Nephron progenitor cell (in vitro differentiated cells): ENCODE measurements at places on chromosomes 4 and X.

GRCh38 chrX:129900054-129900453 lies 5.9 kb upstream of the UTP14A start:
- peaks cover 10% of the 10 kb centered on the region for H3K27me3 ChIP-seq
- no peaks in the 10 kb centered on the region for H3K4me1 ChIP-seq
- no peak overlapping the region for H3K27ac ChIP-seq
- no peak overlapping the region for H3K4me3 ChIP-seq
- H3K36me3 ChIP-seq, result no peaks in the 10 kb centered on the region

- DNase-seq, result no peak
- H3K27me3 ChIP-seq, result no peaks in the 10 kb centered on the region
- no peaks in the 10 kb centered on the region for H3K4me1 ChIP-seq
These were observed 148.2 kb upstream of the FAT1 start for GRCh38 chr4:186871856-186872255.

DNA sequence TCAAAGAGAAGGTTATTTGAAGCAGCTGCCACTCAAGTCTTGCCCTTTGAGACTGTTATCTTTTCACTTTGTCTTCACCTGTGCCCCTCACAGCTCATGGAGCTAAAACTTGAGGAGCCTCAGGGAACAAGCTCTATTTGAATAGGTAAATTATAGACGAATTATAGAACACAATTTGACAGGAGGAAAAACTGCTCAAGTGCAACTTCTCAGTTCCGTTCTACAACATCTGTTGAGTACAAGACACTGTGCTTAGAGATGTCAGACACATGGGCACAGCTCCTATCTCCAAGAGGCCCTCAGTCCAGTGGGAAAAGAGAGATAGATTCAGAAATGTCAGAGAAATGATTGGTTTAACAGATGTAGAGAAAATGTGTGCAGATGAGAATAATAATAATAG lies 5.1 kb downstream of the PPP1R2C start:
- no peak overlapping the region for H3K27ac ChIP-seq
- H3K4me1 ChIP-seq, result no peaks in the 10 kb centered on the region
- peaks cover 3% of the 10 kb centered on the region for H3K27me3 ChIP-seq
- no peak for DNase-seq

- peak overlapping the region; percentile 49 for H3K27ac ChIP-seq
- H3K36me3 ChIP-seq, result peaks cover 6% of the 10 kb centered on the region
- no peak for DNase-seq
These were observed 225.1 kb upstream of the GPC4 start for GRCh38 chrX:133640161-133641015.

DNA sequence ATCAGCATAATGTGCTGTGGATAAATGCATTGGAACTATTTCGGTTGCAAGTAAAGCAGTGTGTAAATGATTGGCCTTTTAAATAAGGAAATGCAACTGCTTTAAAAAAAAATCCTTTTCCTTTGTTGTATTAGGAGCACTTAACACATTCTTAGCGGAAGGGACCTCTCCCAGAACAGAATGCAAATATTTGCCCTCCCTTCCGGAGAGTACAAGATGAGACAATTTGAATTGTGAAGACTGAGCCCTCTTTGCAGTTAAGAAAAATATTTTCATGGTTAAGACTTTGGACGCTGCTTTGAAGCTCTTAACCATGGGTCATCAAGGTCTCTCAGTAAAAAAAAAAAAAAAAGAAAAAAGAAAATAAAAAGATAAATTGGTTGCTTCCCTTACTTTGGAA lies 9.5 kb upstream of the NOX1 start:
- H3K4me3 ChIP-seq, result no peak overlapping the region
- no peaks in the 10 kb centered on the region for H3K27me3 ChIP-seq
- no peak overlapping the region for H3K27ac ChIP-seq

GRCh38 chrX:107574711-107575110 lies 53.6 kb upstream of the PRPS1 start:
- no peak overlapping the region for H3K4me3 ChIP-seq
- no peak for DNase-seq
- H3K36me3 ChIP-seq, result no peaks in the 10 kb centered on the region
- no peak overlapping the region for H3K27ac ChIP-seq
- no peaks in the 10 kb centered on the region for H3K27me3 ChIP-seq
- peaks cover 2% of the 10 kb centered on the region for H3K4me1 ChIP-seq

DNA sequence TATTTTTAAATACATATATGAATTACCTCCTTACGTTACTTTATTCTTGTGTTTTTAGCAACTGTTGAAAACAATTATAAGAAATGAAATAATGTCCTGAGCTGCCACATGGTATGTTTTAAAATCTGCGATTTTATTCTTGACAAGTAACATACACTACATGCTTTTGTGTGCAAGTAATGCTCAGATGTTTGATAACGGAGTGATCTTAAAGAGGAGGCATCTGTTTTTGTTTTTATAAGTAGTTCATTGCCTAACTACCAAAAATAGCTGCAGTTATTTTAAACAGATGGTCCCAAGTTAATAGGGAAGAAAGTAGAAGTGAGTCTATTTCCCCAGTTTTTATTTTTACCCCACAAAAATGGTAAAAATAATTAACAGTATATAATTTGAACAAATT lies 55.2 kb downstream of the GAB1 start:
- peaks cover 13% of the 10 kb centered on the region for H3K36me3 ChIP-seq
- peaks cover 50% of the 10 kb centered on the region for H3K4me1 ChIP-seq
- no peak overlapping the region for H3K27ac ChIP-seq
- no peak overlapping the region for H3K4me3 ChIP-seq

DNA sequence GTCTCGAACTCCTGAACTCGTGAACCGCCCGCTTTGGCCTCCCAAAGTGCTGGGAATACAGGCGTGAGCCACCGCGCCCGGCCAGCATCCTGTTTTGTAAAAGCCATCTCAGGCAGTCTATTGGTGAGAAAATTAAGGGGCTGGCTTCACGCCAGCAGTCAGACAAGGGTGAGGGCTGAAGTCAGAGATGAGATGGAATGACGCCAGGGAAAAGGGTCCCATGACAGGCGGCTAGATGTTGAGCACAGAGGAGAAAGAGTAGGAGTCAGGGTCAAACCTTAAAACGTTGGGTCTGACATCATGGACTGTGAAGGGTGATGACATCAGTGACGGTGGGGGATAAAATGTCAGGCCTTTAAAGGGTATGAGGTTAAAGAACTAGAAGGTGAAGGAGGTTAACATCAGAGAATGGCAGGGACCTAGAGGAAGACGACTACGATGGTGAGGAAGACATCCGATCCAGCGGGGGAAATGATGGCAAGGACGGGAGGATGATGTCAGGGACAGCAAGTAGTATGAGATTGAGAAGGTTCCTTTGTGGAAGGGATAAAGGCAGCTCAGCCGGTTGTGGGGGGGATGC lies 504 bp upstream of the RBM3 start:
- H3K36me3 ChIP-seq, result peaks cover 37% of the 10 kb centered on the region
- DNase-seq, result no peak
- H3K27me3 ChIP-seq, result no peaks in the 10 kb centered on the region
